ENCODE measurements at places on chromosomes 3 and 15. TPM values are rescaled to one million over a fixed set of nuclear protein-coding genes. Genes with fewer than 3 reads are reported as not detected.

Gene CPLX3
- not detected for total RNA-seq

Gene RAB43
- total RNA-seq, result 17.5 TPM

Gene SRGAP3
- total RNA-seq, result 0.37 TPM

Gene EFCC1
- total RNA-seq, result not detected

Gene OR5K2
- total RNA-seq, result not detected

Gene STOML1
- 6.0 TPM for total RNA-seq

Gene FGF7
- total RNA-seq, result not detected

Gene THRB
- not detected for total RNA-seq

Gene IGSF10
- total RNA-seq, result 0.07 TPM

Gene LRRC3B
- total RNA-seq, result not detected

Gene TNNC1
- total RNA-seq, result 117 TPM

Gene ECT2
- 59.0 TPM for total RNA-seq

Gene STARD9
- 4.0 TPM for total RNA-seq

Gene CFAP20DC
- 2.2 TPM for total RNA-seq

Gene EAF1
- total RNA-seq, result 18.9 TPM

Gene CMTM6
- 78.1 TPM for total RNA-seq

Gene TLR9
- total RNA-seq, result not detected

Gene KCNAB1
- total RNA-seq, result 12.6 TPM
